Iris pigment epithelial cell (primary cell): ENCODE measurements at places on chromosomes 2 and 18.
A peak's percentile ranks its signal among the peaks of the same experiment; 100 is the strongest.

DNA sequence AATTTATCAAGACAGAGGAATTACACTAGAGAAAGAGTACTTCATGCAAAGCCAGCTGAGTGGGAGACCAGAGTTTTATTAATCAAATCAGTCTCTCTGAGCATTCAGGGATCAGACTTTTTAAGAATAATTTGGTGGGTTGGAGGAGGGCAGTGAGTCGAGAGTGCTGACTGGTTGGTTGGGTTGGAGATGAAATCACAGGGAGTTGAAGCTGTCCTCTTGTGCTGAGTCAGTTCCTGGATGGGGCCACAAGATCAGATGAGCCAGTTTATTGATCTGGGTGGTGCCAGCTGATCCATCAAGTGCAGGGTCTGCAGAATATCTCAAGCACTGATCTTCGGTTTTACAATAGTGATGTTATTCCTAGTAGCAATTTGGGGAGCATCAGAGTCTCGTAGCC, 21.4 kb upstream of the PDCL3 start:
- DNase-seq: no peak

DNA sequence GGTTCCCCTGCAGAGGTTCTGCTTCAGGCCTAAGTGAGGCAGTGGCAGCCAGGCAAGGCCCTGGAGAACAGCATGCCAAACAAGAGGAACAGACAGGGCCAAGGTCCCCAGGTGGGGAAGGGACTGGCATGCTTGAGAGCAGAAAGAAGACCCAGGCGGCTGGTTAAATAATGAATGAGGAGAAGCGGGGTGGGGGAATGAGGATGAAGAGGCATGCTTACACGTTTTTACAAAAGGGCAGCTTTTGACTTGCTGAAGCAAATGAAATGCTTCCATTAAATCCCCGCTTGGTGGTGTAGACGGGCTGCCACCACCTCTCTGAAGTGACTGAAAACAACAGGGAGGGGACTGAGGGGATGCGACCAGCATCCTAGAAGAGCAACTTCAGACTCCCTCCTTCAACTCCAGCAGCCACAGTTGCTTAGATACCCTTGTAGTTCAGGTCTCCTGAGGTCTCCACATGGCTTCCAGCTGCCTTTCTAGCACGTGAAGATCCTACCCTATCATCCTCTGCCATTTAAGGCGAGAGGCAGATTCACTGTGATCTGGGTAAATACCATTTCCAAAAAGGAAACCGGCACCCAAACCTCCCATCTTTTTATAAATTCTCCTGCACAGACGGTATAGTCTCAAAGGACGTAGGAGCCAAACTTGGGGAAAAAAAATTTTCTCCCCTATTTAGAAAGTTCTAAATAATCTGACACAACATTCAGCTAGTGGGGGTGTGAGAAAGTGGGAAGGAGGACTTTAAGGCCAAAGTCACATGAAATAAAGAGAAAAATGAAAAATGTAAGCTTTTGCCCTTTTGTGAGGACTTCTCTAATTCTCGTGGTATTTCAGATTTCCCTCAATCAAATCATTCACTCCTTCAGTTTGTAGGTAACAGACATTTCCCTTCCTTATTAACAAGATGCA, 65.6 kb downstream of the CACNB4 start:
- DNase-seq: no peak

GRCh38 chr2:118492335-118492734, 355.1 kb downstream of the EN1 start:
- DNase-seq: peak; percentile 53

DNA sequence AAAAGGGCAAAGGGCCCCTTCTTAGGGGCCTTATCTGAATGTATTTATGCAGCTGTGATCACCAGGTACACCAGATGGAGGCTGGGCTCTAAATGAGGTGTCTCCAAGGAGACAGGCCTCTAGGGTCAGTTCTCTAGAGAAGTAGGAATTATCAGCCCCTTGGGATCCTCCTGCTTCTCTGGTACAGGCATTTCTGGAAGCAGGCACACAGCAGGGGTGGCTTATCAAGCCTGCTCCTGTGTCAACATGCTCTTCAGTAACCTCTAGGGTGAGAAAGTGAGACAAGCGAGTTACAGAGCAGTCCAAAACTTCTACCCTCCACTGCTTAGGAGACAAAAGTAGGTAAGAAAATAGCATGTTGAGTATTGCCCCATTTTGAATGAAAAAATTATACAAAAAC, 13.8 kb downstream of the TPGS2 start:
- no peak for DNase-seq

GRCh38 chr2:219056176-219056895, 4.4 kb downstream of the IHH start:
- no peak for DNase-seq

DNA sequence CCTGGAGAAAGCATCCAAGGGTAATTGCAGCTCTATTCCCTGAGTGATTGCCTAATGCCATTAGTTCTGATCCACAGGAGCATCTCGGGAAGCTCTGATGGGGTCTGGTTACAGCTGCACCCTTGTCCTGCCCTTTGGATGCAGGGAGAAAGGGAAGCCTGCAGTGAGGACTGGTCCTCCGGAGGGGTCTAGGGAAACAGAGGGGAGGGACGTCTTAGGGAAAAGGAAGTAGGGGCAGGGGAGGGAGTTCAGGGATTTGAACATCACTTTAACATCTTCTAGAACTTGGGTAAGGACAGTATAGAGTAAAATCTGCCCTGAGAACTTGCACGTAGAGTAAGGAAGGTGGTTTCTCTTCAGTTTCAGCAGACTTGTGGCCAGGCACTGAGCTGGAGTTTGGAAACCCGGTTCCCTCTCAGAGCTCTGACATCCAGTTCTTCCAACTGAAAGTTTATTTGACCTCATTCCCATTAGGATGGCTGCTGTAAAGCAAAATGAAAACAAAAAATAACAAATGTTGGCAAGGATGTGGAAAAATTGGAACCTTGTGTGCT, 20.5 kb downstream of the ONECUT2 start:
- no peak for DNase-seq

DNA sequence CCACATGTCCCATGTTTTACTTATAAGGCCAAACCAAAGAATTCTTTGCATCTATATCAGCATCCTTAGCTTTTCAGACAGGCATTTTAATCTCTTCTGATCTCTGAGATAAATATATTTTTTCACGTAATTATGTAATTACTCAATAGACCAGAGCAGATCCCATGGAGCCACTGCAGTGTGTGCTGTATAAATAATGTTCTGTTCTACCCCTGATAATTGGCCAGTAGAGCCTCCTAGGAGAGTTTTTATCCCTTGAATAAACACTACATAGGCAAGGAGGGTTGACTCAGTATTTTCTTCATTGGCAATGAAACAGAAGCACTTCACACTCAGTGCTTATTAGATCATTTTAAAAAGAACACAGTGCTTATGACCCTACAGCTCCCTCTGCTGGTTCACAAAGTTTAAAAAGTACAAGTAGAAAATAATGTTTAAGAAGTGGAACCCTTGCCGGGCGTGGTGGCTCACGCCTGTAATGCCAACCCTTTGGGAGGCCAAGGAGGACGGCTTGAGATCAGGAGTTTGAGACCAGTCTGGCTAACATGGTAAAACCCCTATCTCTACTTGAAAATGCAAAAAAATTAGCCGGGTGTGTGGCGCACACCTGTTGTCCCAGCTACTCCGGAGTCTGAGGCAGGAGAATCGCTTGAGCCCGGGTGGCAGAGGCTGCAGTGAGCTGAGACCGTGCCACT, 91.9 kb downstream of the PPP1R1C start:
- DNase-seq: peak; percentile 94

GRCh38 chr2:28934769-28935168, 40.3 kb downstream of the WDR43 start:
- no peak for DNase-seq

GRCh38 chr2:225502971-225503370, 103.5 kb downstream of the NYAP2 start:
- DNase-seq: no peak

DNA sequence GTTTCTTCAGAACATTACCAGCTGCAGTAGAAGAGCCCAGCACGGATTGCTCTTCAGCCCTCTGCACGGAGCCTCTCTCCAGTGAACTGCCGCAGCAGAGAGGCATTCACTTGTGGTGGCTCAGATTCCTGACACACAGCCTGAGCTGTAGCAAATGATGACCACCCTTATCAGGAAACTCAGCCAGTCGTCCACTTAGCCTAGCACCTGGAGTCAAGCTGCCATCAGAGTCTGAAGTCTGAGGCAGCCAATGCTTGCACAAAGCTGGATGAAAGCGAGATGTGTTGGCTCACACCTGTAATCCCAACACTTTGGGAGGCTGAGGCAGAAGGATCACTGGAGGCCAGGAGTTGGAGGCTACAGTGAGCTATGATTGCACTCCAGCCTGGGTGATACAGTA, 11.7 kb upstream of the SAG start:
- no peak for DNase-seq

GRCh38 chr2:200380091-200380561, 73.6 kb downstream of the SPATS2L start:
- no peak for DNase-seq

DNA sequence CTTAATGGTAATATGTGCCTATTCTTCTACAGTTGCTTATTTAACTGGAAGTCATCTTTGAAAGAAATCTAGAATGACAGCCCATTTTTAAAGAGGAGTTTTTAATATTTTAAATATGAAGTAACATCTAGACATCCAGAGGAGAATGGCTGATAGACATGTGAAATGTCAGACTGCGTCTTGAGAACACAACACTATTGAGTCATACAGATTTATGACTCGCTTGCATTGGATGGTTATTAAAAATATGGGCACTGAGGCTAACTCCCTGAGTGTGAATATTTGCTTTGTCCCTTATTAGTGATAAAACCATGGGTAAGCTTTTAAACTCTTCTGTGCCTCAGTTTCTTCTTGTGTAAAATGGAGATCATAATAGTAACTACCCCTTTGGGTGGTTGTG, 22.9 kb downstream of the TDRD15 start:
- no peak for DNase-seq

GRCh38 chr18:10928011-10928771, 221.2 kb downstream of the PIEZO2 start:
- peak; percentile 46 for DNase-seq

DNA sequence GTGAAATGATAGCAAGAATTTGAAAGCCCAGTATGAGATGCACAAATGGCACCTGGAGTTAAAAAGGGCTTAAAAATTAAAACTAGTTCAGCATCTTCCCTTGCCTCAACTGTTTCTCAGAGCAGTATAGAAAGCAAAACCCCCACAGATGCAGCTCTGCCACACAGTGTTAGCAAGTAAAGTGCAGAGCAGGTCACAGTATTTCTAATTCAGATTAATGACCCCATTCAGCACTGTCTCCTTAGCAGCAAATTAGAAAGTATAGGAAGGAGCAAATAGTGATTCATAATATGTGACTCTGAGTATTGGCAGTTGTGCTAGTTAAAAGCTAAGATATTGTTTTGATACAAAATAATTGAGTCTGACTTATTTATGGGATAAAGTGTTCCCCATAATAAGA, 73.8 kb upstream of the CCDC85A start:
- DNase-seq: no peak

DNA sequence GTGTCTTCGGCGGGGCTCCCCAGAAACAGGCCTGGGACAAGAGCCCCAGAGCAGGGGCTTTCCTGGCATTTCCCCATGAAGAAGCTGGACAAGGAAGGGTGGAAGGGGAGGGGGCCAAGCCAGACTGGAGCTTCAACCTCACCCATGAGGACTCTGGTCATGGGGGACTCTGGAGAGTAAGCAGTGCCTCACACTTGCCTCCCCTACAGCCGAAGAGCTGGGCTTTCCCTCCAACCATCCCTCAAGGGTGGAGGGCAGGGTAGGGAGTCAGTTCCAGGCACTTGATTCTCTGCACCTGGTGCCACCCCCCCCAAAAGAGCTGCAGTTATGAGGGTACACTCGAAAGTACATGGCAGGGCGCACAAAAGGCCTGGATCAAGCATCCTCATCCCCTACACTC, 246.6 kb downstream of the TFCP2L1 start:
- DNase-seq: no peak

DNA sequence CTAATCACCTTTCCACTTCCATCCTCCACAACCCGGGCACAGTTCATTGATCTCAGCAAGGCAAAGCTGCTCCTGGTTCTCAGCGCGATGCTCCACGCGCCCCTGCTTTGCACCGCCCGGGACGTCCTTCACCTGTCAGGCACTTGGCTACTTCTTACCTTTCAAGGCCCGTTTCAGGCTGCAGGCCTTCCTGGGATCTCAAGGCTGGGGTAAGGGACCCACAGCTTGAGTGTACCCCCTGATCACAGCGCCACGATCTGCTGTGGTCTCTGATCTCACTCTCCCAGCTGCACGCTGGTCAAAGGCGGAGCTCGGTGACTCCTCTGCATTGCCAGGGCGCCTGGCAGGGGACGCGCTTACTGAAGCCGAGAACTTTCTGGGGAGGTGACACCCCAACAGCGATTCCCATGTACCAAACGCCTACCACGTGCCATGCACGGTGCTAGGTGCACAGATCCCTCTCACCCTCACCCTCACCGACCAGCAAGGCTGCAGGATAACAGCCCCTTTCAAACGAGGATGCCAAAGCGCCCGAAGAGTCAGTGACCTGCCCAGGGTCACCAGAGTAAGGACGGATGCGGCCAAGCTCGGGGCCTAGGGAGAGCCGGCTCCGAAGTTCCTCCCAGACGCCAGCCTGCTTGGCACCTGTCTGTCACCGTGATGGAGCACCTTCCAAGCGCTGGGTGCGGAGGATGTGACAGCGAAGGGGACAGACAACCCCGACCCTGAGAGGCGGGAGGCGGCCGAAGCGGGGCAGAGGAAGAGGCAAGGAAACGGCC, 818 bp downstream of the ITGB1BP1 start:
- peak; percentile 39 for DNase-seq

DNA sequence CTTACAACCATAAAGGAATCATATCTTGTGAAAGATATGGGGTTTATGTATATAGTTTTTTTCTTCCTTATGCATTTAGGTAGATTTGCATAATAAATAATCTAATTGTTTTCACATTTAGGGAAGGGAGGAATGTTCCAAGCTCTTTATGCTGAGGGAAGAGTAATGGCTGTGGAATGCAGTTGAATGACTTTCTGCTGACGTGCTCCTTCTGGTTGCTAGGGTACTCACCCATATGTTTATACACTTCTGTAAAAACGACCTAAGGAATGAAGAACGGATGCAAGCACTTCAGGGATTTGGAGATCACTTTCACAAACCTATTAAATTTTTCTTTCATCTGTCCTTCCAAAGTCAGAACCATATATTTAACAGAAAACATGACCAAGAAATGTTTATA, 29.2 kb upstream of the PPP4R1 start:
- DNase-seq: peak; percentile 99

DNA sequence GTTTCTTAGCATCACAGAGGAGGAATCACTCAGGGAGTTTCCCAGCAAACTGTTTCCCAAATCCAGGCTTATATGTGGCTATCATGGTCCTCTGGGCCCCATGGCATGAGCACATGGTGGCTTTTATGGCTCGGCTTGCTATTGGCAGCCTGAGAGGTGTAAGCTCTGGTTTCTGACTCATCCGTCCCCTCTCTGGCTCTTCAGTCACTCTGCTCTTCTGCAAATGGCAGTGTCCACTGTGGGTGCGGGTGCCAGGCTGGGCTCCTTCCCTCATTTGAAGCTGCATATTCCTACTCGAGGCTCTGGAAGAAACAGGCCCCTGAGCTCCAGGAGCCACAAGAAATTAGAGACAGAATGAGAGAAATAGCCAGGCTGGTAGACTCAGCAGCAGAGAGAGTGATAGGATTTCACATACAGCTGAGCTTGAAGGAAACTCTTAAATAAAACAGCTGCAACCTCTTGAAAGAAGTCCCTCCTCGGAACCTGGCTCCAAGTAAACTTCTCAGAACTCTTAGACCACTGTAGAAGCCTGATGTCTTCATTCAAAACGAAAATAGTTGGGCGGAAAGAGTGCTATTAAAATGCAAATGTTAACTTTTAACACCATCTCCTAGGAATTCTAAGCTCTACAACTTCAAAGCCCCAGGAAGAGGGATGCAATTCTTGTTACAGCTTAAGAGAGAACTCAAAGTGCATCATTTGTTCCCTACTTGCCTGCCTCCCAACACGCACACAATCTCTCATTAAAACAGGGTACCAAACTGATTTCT, 212.6 kb upstream of the SP5 start:
- no peak for DNase-seq
